ENCODE measurements at places on chromosomes 16 and 17.

DNA sequence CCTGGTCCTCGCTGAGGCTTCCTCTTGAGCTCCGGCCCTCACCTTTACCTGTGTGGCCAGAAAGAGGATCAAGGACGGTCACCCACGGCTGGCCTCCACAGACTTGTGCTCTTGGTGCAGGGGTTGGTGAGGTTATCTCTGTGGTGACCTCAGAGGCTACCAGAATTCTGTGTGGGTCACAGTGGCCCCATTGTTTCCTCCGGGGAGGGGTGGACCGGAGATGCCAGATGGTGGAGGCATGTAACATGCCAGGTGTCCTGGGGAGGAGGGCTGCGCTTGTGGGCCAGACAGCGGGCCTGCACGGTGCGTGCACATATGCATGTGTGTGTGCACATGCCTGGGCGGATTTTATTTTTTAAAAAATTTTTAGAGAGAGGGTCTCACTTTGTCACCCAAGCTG, 6.3 kb downstream of the SGCA start:
- no peak for DNase-seq

DNA sequence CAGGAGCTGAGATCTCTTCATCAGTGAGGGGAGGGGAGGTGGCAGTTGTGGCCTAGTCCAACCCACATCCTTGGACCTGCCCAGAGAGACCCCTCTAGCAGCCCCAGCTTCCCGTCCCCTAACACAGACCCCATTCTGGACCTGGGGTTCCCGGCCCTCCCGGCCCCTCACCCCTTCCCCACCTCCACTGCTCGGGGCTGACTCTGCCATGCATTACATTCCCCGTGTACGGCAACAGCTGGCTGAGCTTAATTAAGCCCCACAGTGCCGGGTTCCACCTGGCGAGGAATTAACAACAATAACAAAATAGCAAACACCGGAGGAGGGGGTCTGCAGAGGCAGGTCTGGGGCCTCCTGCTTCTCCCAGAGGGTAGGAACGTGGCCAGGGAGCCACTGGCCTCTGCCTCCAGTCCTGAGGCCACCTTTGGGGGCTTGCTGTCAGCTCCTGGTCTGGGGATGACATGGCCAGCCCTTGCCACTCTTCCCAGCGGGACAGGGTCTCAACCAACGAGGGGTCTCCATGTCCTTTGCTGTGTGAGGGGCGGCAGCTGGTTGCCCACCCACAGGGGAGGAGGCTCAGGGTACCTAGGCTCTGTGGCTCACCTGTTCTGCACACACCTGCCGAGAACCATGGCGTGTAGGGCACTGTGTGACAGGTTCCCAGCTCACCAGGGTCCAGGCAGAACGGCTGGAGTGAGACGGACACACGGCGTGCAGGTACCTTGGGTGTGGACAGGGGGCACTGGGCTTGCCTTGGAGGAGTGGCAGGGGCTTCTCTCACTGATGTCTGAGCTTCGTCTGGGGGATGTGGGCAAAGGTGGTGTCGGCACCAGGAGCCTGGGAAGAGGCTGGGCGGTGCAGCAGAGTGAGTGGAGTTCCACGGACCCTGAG, 46.9 kb upstream of the CBFA2T3 start:
- DNase-seq = no peak

DNA sequence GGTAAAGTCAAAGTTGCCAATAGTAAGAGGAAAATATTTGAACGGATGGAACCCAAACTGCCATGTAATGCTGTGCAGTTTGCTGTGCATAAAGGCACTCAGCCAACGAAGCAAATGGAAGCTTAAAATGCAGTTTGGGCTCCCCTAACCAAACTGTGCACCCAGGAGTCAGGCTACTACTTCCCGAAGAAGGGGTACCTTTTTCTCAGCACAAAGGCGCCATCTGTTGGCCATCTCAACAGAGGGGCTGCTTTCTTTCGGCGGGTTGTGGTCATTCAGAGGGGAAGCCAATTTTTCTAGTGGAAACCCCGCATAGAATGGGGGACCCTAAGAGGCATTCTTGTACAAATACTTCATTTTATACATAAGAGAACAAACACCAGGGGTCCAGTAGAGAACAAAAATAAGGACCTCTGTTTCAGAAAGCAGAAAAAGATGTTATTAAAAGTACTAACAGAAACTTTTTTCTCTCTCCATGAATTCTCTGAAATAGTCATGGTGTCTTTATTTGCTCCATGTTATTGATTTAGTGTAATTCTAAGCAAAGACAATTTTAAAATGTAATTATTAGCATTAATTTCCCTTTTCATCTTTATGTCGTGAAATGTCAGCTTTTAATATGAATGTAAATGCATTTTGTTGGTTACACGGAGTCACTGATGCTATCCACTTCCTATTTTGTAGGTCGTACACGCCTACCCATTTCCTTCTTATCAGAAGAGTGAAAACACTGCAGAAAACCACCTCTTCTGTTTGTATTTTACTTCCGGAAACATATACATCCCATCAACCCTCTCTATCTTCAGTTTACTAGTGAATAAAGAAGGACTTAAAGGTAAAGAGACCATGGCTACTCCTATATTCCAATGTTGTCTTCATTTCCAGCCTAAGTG, 453.3 kb downstream of the KCNJ2 start:
- DNase-seq = peak; percentile 30

DNA sequence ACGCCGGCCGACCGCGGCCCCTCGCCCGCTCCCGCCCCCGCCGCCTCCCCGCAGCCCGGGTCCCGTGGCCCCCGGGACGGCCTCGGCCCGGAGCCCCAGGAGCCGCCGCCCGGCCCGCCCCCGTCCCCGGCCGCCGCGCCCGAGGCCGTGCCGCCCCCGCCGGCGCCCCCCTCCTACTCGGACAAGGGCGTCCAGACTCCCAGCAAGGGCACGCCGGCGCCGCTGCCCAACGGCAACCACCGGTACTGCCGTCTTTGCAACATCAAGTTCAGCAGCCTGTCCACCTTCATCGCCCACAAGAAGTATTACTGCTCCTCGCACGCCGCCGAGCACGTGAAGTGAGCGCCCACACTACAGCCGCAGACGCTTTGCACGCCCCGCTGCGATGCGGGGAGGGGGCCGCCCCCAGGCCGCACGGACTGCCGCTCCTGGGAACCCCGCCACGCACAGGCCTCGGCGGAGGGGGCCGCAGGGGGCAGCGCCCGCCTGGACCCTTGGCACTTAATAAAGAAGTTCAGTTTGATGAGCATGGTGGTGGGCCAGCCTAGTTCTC, 35.5 kb upstream of the ZC3H18 start:
- peak; percentile 21 for DNase-seq

GRCh38 chr16:53893731-53894435, 189.9 kb downstream of the FTO start:
- DNase-seq = peak; percentile 87

DNA sequence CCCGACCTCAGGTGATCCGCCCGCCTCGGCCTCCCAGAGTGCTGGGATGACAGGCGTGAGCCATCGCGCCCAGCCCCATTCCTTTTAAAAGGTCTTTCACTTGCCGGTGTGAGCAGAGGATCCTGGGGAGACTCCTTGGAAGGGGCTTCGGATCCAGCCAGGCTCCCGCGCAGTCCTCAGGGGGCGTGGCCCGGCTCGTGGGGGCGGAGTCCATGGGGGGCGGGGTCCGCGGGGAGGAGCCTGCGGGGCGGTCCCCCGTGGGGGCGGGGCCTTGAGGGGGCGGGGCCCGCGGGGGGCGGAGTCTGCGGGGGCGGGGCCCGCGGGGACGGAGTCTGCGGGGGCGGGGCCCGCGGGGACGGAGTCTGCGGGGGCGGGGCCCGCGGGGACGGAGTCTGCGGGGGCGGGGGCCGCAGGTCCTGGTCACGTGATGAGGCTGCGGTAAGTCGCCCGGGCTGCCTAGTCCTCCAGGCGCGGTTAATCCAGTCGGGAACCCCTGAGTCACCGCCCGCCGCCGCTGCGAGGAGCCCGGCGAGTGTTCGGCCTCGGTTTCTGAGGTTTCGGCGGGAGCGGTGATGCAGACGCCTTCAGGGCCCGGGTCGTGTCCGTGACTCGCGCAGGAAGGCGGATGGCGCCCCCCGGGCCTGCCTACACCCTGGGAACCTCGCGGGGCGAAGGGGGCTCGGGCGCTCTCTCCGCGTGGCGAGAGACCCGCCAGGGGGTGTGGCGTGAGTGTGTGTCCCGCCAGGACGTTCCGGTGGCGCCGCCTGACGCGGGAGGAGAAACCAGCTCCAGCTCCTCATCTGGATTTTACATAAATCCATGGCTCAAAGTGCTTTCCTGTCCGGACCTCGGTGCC, 23.6 kb upstream of the ABR start:
- DNase-seq = peak; percentile 28

- DNase-seq = peak; percentile 52
These were observed 76.9 kb upstream of the DYNLRB2 start for GRCh38 chr16:80463751-80464495.

DNA sequence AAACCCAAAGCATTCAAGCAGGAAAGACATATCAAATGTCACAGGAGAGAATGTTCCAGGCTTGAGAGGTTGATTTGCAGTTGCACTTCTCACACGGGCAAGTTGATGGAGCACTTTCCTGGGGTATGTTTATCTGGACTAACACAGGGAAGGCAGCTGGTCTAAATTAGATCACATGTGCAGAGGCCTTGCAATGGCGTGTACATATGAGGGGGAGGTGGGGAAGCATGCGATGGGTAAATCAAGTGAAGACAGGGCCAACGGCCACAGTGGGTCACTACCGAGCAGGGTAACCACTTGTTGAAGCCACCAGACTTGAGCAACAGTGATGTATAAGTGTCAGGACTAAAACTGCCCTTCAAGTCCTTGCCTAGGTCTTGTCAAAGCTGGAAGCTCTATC, 156.6 kb upstream of the MAF start:
- DNase-seq = no peak

- DNase-seq = no peak
These were observed 138.5 kb downstream of the PITPNC1 start for GRCh38 chr17:67515490-67516083.

All from renal cortical epithelial cell (primary cell).